ENCODE measurements at places on chromosomes 6 and 20. TPM values are rescaled to one million over a fixed set of nuclear protein-coding genes. Genes with fewer than 3 reads are reported as not detected.
A peak's percentile ranks its signal among the peaks of the same experiment; 100 is the strongest.

- no peaks in the 10 kb centered on the region for H3K4me1 ChIP-seq
- H3K4me3 ChIP-seq, result no peak overlapping the region
- no peaks in the 10 kb centered on the region for H3K36me3 ChIP-seq
- H3K27me3 ChIP-seq, result no peaks in the 10 kb centered on the region
Measured at GRCh38 chr20:12936020-12936419, 72.8 kb upstream of the SPTLC3 start.

DNA sequence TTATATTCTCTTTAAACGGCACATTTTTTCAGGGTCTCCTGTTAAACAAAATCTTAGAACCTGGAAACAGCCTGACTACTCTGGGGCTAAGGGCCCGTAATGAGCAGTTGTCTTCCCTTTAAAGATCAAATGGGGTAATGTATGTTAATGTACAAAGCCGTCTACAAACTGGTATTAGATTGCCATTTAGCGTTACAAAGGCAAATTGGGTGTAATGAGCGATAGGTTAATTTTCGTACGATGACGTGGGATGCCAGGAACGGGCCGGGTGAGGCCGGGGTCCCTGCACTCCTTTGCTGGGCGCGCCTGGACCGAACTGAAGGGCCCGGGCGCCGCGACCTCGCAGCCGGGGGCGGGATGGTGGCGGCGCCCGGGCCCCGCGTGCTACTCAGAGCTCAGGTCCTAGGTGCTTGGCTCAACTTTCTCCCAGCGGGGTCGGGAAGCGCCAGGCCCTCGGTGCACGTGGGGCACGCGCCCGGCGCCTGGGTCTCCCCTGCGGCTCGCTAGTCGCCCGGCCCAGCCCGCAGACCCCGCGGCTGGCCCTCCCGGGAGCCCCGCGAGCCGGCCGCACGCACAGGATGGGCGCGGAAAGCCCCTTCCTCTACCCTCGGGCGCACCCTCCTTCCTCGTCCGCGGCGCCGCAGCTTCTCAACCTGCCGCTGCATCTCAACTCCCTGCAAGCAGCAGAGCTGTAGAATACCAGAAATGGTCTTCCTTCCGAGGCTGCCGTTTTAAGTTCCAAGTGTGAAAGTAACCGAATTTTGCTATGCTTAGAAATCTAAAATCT lies 5.9 kb downstream of the NKX2-4 start:
- H3K27ac ChIP-seq, result no peak overlapping the region
- peaks cover 8% of the 10 kb centered on the region for H3K36me3 ChIP-seq

DNA sequence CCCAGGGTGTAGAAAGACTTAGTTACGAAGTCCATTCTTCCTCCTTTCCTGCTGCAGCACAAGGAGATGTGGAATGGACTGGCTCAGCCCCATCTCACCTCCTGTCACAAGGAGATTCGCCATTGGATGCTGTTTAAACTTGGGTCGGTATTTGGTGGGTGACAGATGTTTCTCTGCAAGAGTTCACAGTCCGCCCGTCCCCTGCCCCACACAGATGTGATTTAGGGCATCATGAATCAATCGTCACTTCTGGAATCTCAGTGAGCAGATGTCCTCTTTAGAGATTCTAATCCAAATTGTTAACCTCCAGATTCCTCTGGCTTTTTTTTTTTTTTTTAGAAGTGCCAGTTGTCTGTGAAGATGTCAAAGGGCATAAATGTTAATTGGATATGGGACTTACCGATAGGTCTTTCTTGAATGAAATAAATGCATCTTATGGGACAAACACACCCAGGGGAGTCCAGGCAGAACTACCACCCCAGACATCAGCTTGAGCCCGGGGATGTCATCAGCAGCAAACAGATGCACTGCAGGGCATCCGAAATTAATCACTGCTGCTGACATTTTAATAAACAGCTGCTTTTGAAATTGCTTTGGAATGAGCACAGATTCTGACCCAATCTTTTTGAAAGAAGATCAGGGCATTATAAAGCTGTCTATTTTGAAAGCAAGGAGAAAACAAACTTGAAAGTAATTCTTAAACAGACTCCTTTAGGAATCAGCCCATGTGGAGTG lies 117.6 kb upstream of the CDH4 start:
- H3K27ac ChIP-seq, result no peak overlapping the region
- H3K4me1 ChIP-seq, result no peaks in the 10 kb centered on the region
- H3K27me3 ChIP-seq, result no peaks in the 10 kb centered on the region
- no peak overlapping the region for H3K4me3 ChIP-seq

DNA sequence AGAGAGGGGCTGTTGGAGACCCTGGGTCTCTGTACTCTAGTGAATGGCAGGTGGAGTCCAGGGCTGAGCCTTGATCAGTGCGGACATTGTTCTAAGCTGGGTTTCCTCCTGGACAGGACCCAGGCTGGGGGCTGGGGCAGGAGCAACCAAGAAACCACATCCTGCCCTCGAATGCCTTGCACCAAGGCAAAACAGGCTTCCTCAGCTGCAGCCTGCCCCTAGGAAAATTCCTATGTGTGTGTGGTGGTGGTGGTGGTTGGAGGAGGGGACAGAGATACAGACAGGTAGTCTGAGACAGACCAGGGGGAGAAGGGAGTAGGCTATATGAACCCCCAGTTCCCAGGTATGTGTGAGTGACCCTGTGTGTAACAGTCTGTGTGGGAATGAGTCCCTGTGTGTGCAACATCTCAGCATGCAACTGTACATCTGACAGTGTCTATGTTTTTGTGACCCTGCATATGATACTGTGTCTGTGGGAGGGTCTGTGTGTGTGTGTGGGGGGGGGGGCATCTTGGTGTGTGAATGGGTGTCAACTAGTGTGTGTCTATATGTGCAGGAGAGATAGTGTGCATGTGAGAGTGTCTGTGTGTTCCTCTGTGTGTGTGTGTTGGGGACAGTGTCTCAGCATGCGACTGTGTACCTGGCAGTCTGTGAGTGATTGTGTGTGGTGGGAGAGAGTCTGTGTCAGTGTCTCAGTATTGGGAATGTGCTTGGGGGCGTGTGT lies 3.0 kb downstream of the GLP1R start:
- H3K4me1 ChIP-seq, result peaks cover 6% of the 10 kb centered on the region
- no peaks in the 10 kb centered on the region for H3K36me3 ChIP-seq
- H3K4me3 ChIP-seq, result no peak overlapping the region

DNA sequence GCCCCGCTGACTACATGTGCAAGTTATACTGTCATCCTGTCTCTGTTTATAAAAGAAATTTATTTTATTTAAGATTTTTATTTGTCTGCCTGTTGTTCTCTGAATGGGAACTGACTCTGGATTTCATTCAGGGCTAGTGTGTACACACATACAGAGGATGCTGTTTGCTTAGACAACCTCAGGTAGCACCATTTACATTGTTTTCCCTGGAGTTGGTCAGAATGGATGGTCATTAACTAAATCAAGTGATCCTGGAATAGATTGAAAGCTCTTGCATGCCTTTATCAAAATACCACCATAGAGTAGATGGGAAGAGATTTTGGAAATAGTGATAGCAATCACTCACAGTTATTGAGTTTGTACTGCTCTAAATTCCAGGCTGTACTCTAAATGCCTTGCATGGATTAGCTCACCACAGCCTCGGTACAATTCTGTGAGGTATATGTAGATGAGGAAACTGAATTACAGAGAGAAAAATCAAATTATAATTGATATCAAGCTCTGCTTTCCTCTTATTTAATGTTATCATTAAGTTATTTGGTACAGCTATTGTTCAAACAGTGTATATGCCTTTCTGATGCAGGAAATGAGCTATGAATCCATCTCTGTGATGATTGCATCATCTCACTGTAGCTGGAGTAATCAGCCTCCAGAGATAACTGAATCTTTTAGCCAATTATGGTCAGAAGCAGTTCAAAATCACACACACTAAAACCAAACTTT lies 51.9 kb downstream of the RNF217 start:
- H3K4me1 ChIP-seq, result no peaks in the 10 kb centered on the region
- H3K27me3 ChIP-seq, result no peaks in the 10 kb centered on the region
- no peak overlapping the region for H3K27ac ChIP-seq
- no peak for DNase-seq
- H3K36me3 ChIP-seq, result no peaks in the 10 kb centered on the region

DNA sequence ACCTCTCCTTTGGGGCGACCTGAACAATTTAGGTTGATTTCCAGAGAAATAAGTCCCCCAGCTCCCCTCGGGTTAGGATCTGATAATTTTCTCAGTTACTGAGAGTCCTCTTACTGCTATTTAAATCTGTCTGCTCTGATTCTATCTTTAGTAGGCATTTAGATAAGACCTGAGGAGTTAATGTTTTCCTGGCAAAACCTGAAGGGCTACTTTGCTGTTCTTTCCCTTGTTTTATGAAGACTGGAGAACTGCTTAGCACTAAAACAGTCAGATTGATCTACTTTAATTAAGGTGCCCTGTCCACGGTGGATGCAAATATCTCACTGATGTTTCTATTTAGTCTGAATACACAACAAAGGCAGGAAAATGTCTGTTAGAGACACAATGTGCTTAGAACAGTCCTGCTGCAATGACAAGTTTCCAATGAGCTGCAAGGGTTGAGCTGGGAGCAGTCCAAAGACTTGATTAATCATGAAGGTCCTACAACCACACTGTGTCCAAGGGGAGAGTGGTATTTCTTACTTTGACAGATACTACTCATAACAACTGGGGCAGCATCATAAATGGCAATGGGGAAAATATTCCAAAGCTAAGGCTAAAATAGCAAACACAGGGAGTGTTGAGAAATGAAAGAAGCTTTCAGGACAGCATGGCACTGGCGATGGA lies 15.7 kb downstream of the ADTRP start:
- no peak overlapping the region for H3K4me3 ChIP-seq
- H3K27me3 ChIP-seq, result no peaks in the 10 kb centered on the region
- DNase-seq, result no peak
- H3K36me3 ChIP-seq, result no peaks in the 10 kb centered on the region
- H3K27ac ChIP-seq, result peak overlapping the region; percentile 74

GRCh38 chr6:16130437-16130891 lies 1.6 kb downstream of the MYLIP start:
- H3K4me1 ChIP-seq, result peaks cover 31% of the 10 kb centered on the region
- no peaks in the 10 kb centered on the region for H3K27me3 ChIP-seq
- peak overlapping the region; percentile 98 for H3K4me3 ChIP-seq
- DNase-seq, result no peak
- H3K36me3 ChIP-seq, result no peaks in the 10 kb centered on the region

GRCh38 chr6:378090-378957 lies 13.2 kb upstream of the IRF4 start:
- H3K4me1 ChIP-seq, result no peaks in the 10 kb centered on the region
- no peak overlapping the region for H3K27ac ChIP-seq
- no peak for DNase-seq
- H3K27me3 ChIP-seq, result peaks cover 14% of the 10 kb centered on the region
- no peak overlapping the region for H3K4me3 ChIP-seq
- no peaks in the 10 kb centered on the region for H3K36me3 ChIP-seq

DNA sequence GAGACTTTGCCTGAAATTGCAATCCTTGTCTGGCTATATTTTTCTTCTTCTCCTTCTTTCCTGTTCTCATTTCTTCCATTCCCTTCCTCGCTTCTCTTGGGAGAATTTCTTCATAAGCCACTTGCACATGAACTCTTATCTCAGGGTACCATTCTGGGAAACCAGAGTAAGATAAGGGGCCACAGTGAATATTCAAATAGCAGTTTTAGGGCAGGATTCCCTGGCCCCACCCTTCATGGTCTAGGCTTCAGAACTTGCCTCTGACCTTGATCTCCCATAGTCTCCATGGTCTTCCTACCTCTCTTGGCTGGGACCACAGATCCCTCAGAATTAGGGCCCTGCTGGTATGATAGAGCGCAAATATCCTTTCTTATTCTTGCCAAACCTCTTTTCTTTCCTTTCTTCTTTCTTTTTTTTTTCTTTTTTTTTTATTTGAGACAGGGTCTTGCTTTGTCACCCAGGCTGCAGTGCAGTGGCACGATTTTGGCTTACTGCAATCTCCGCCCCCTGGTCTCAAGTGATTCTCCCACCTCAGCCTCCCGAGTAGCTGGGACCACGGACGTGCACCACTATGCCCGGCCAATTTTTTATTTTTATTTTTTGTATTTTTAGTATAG lies 123.0 kb upstream of the CITED2 start:
- H3K27ac ChIP-seq, result no peak overlapping the region
- no peaks in the 10 kb centered on the region for H3K36me3 ChIP-seq
- H3K27me3 ChIP-seq, result no peaks in the 10 kb centered on the region
- peaks cover 5% of the 10 kb centered on the region for H3K4me1 ChIP-seq
- H3K4me3 ChIP-seq, result no peak overlapping the region
- no peak for DNase-seq

- H3K4me3 ChIP-seq, result no peak overlapping the region
- H3K36me3 ChIP-seq, result no peaks in the 10 kb centered on the region
- DNase-seq, result no peak
- H3K4me1 ChIP-seq, result no peaks in the 10 kb centered on the region
- no peak overlapping the region for H3K27ac ChIP-seq
Measured at GRCh38 chr20:63321148-63321831, 28.3 kb downstream of the COL20A1 start.

GRCh38 chr6:89611666-89612065 lies 26.9 kb downstream of the LYRM2 start:
- no peak overlapping the region for H3K27ac ChIP-seq
- DNase-seq, result no peak
- no peak overlapping the region for H3K4me3 ChIP-seq
- H3K27me3 ChIP-seq, result no peaks in the 10 kb centered on the region

DNA sequence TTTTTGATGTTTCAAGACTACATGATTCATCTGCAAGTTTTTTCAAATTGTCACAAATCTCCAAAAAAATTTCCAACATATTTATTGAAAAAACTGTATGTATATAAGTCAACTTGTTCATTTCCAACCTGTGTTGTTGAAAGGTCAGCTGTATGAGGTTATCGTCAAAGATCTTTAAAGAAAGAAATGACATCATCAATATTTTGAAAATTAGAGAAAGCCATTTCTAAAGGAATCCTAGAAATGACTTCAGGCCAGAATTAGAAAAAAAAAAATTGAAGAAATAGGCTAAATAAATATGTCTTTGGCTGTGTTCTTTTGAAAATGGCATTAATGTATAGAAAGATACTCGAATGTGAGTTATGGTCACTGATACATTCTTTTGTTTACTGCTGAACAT lies 6.8 kb downstream of the RNF146 start:
- H3K27me3 ChIP-seq, result no peaks in the 10 kb centered on the region
- no peaks in the 10 kb centered on the region for H3K36me3 ChIP-seq
- H3K27ac ChIP-seq, result no peak overlapping the region
- no peak for DNase-seq
- peaks cover 21% of the 10 kb centered on the region for H3K4me1 ChIP-seq

DNA sequence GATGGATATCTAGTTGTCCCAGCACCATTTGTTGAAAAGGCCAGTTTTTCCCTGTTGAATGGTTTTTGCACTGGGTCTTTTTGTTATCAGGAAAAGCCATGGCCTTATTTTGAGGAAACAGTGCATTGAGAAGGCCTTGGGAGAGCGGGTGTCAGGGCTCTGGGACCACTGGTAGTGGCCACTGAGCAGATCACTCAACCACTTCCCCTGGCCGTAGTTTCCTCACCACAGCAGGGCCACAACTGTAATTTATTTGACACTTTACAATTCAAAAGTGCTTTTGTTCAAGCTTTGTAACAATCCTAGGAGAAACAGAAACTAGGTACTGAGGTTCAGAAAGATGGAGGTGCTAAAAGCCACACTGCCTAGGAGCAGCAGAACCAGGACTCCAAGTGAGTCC lies 281.8 kb downstream of the GMDS start:
- no peaks in the 10 kb centered on the region for H3K27me3 ChIP-seq
- H3K27ac ChIP-seq, result no peak overlapping the region
- H3K4me1 ChIP-seq, result peaks cover 7% of the 10 kb centered on the region
- no peak overlapping the region for H3K4me3 ChIP-seq

GRCh38 chr6:21694168-21694567 lies 100.6 kb downstream of the SOX4 start:
- H3K27ac ChIP-seq, result peak overlapping the region; percentile 62
- no peaks in the 10 kb centered on the region for H3K4me1 ChIP-seq
- H3K27me3 ChIP-seq, result no peaks in the 10 kb centered on the region
- H3K36me3 ChIP-seq, result no peaks in the 10 kb centered on the region

AKAP12 gene
- total RNA-seq, result 2.4 TPM

CFAP206 gene
- 0.56 TPM for total RNA-seq

CDKAL1 gene
- total RNA-seq, result 8.3 TPM

CTSZ gene
- total RNA-seq, result 51.6 TPM

SLC35A1 gene
- 10.2 TPM for total RNA-seq

HLA-DRB5 gene
- total RNA-seq, result 9.8 TPM

SMLR1 gene
- total RNA-seq, result 0.12 TPM

HLA-DQB2 gene
- 0.37 TPM for total RNA-seq

Data from pancreas (tissue), 10 donors.